Motor neuron (in vitro differentiated cells): ENCODE measurements at places on chromosomes 3 and 15. TPM values are rescaled to one million over a fixed set of nuclear protein-coding genes. Genes with fewer than 3 reads are reported as not detected.

Gene SOX14
- 8.7 and 9.5 TPM in 2 replicates for total RNA-seq

GRCh38 chr3:172305974-172306373 lies 142.3 kb downstream of the GHSR start:
- no peak for ATAC-seq

Gene C3orf22
- 0.24 and 0.47 TPM in 2 replicates for total RNA-seq

Gene CX3CR1
- 0.17 and 0.30 TPM in 2 replicates for total RNA-seq

DNA sequence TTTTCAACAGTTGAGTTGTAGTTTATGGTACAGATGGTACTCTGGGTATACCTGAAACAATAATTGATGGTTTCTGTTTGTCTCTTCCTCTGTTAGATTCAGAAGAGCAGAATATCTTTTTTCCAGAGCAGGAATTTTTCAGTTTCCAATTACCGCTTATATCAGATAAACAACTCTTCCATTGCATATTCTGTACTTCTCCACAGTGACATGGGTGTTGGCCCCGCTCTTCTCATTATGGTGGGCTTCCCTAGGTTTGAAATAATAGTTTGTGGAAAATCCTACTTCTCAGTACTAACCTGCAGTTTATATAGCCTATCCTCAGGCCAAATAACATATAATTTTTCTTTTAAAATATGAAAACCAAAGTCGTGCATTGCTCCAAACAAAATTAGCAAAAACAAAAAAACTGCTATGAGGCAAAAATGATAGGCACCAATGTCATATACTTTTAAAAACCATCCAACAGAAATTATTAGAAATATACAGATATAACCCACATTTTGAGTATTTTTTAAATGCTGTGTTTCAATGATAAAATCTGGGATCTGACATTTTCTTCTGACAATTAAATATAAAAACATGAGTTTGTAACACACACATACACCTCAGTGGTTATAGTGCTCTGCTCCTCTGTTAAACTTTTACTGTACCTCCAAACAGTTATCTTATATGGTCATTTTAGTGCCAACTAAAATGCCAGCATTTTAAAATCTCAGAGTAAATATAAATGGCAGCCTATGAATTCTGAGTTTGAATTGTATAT lies 56.8 kb downstream of the CMSS1 start:
- no peak for ATAC-seq

Gene SLC7A14
- 18.2 and 22.7 TPM in 2 replicates for total RNA-seq

Gene FGF7
- total RNA-seq = 0.83 and 1.5 TPM in 2 replicates

Gene ZNF80
- total RNA-seq = 0.17 TPM in 1 of 2 replicates, not detected in the other

Gene GOLGA8J
- total RNA-seq = 0.31 TPM in 1 of 2 replicates, not detected in the other

Gene VEPH1
- 0.54 and 3.2 TPM in 2 replicates for total RNA-seq

GRCh38 chr3:160992712-160993111 lies 112.4 kb downstream of the B3GALNT1 start:
- no peak for ATAC-seq

DNA sequence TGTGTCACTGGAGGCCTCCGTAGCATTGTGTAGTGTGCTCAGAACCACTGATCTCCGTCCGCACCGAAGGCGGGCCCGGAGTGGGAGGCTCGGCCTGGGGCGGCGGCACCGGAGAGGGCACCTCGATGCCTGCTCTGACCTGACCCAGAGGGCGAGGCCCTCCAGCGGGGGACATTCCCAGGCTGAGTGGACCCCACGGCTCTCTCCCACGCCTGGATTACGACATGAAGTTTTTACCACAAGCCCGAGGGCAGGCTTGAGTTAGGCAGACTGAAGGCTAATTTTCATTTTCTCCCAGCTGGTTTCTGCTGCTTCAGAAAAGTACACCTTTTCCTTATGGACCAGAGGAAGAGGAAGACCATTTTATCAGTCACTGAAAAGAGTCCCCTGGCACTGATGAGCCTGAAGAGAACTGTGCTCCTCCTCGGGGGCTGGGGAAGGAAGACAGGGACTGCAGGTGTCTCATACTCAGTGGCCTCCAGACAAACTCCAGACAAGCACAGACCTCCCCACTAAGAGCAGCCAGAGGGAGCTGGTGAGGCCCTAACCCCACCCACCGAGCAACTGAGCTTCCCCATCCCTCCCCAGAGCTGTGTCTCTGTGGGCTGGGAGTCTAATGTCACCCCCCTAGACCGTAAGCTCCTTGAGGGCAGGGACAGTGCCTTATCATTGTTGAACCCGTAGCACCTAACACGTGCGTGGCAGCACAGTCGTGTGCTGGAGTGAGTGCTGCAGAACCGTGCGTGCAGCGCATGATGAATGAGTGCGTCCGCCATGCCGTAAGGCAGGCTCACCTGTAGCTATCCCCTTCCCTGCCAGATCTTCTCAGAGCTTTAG lies 74.5 kb upstream of the BLM start:
- ATAC-seq = no peak

GRCh38 chr3:168117853-168118313 lies 22.2 kb upstream of the GOLIM4 start:
- no peak for ATAC-seq

- ATAC-seq = no peak
Observed at GRCh38 chr3:118544458-118544857, 490.2 kb downstream of the IGSF11 start.

- ATAC-seq = no peak
Observed at GRCh38 chr3:46095307-46095706, 68.0 kb upstream of the XCR1 start.

Gene RLBP1
- total RNA-seq = 0.46 and 0.64 TPM in 2 replicates

Gene GOLGA8N
- total RNA-seq = 2.8 and 3.6 TPM in 2 replicates

Gene GATA2
- 5.8 and 6.3 TPM in 2 replicates for total RNA-seq

DNA sequence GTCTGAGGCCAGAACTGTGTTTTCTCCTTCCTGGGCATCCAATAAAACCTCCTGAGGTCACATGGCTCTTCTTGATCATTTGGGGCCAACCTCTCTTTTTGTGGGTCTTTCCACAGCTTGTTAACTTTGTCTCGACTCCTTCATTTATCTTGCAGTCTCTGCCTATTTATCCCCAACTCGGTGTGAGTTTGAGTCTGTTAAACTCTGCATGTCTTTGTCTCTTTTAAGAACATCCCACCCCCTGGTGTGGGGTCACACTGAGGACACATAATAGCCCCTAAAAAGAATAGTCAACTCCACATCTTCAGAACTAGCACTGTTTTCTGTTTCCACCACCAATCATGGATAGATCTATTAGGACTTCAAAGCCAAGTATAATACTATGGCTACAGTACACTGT lies 187.2 kb downstream of the TLE3 start:
- ATAC-seq = no peak

Gene COL8A1
- 0.05 and 0.09 TPM in 2 replicates for total RNA-seq

- ATAC-seq = no peak
Observed at GRCh38 chr3:177287231-177287630, 89.9 kb upstream of the TBL1XR1 start.

DNA sequence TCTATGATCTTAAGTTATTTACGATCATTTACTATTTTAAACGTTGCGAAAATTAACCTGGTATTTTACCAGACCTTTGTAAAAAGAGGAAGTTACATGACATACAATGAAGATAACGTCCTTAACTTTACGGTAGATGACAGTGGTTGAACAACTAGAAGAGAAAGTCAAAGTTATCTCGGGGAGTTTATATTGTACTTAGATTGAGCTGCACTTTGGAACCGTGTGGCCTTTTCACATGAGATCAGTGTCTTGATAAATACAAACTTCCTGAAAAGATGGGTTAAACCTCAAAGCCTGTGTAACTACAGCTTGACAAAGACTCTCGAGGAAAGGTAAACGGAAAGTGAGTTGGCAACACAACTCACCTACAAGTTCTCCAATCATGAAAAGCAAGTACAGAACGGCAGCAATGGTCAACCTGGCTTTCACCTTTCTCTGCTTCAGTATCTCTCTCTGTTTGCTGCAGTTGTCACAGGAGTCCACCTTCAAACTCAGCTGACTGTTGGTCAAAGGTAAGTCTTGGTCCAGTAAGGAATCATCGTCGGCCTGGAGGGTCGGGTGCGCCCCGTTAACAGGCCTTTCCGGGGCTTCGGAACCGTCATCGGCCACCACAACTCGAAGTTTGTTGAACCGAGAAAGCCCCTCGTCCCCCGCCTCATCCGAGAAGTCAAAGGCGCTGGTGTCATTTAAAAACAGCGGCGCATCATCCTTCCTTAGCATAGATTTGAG lies 793 bp downstream of the SLC30A4 start:
- ATAC-seq = no peak
